ENCODE measurements at places on chromosomes 16 and 17.
A peak's percentile ranks its signal among the peaks of the same experiment; 100 is the strongest.

DNA sequence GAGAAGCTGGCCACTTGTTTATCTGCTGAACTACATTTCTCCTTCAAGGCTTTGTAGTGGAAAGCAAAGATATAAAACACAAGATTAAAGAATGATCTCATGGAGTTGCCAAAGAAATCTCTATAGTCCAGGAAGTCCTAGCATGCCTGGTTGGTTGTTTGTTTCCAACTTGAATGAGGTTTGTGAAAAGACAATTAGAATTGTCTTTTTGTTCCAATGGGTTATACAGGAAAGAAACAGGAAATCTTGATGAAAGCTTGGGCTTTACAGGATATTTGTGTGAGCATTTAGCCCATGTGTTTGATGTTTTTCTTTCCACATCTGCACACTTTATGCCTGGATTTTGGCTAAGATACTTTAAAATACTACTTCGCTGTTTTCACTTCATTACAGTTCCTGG lies 273.4 kb downstream of the CEP112 start:
- DNase-seq, result no peak

GRCh38 chr16:19419698-19420075 lies 2.0 kb downstream of the TMC5 start:
- DNase-seq, result no peak

GRCh38 chr17:6456914-6457687 lies 12.8 kb downstream of the PIMREG start:
- DNase-seq, result no peak

DNA sequence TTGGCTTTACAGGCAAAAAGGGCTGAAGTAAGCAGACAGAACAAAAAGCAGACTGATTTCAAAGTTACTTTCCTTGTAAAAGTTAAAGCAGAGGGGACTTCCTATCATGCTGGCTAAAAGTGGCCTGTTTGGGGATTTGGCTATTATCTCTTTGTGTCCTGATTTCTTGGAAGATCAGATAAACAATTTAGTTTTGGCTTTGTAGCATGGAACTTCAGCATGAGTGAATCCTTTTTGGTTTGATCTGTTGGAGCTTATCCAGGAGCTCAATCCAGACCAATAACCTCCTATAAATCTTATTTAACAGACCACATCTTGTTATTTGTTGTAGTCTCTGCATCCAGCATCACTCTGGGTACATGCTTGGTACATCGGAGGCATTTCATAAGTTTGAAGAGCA lies 8.9 kb upstream of the RNF112 start:
- no peak for DNase-seq

GRCh38 chr17:54947396-54947795 lies 21.1 kb downstream of the COX11 start:
- DNase-seq, result no peak

DNA sequence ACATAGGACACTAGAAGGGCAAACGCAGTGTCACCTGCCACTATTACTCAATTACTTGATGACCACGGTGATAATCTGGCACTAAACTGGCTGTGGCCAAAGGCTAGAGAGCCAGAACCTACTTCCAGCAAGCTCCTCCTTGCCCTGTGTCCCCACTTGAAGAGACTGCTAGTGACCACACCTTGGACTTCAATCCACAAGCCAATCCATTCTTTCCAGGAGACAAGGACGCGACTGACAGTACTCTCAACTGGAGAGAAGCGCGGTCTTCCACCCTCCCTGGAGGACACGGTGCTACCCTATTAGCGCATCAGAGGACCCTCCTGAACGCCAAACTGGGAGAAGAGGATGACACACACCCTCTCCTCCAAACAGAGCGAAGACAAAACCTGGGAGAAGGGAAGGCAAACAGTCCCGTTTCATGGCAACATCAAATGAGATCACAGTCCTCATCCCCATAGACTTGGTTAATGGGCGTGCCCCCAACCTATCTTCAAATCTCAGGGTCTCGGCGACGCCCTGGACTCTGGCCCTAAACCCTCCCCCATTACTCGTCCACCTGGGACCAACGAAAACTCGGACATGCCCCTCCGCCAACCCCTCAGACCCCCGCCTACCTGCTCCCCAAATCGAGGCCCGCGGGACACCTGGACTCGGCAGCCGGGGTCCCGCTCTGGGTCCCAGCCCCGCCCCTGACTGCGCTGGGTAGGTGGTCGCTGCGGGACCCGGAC lies 508 bp downstream of the FLCN start:
- peak; percentile 2 for DNase-seq

DNA sequence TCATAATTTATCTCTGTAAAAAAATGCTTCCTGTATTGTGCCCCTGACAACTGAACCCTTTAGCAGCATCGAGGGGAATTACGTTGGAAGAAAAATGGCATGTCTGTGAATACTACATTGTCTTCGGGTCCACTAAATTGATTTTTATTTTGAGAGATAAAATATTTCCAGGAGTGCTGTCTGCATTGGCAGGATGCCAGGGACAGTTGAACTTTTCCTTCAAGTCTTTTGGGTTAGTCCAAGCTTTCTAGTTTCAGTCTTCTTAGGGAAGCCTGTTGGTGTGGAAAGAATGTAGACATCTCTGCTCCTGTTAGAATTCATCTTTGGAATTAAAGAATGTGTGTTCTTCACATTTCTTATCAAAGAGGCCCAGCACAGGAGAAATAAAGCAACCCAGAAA lies 557.9 kb downstream of the TMEM114 start:
- DNase-seq, result no peak

DNA sequence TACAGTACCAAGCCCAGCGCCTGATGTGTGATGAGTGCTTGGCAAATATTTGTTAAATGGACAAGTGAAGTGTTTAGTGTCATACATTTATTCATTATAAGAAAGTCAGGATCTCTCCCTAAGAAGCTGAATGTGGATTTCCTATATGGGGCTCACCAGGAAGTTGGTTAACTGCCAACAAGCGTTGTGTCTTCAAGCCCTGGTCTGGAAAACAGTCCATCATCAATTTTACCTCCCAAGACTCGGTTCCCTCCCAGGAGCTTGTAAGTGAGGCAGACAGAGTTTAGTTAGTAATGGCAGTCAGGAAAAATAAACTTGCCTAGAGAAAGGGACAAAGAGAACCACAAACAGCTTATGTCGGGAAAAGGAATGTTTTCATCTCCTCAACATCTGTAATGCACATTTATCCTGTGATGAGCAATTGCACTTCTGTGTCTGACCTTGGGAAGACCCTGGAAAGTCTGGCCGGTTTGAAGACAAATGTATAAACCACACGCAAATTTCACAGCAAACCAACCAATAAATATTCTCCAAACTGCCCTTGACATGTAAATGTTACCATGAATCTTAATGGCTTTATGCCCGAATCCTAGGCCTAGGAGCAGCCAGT lies 28.3 kb downstream of the C16orf95 start:
- DNase-seq, result no peak

GRCh38 chr17:7558544-7559319 lies at the start of gene TNFSF13:
Gene TNFSF13 (plus strand): TSS chr17:7558750. CDS start chr17:7559040, 290 bp downstream.
- no peak for DNase-seq

- peak; percentile 12 for DNase-seq
Measured at GRCh38 chr16:47574091-47575054, 113.2 kb downstream of the PHKB start.

GRCh38 chr16:13992976-13993375 lies 73.0 kb downstream of the ERCC4 start:
- DNase-seq, result no peak

- no peak for DNase-seq
Measured at GRCh38 chr17:64075913-64076312, 54.0 kb downstream of the ERN1 start.

DNA sequence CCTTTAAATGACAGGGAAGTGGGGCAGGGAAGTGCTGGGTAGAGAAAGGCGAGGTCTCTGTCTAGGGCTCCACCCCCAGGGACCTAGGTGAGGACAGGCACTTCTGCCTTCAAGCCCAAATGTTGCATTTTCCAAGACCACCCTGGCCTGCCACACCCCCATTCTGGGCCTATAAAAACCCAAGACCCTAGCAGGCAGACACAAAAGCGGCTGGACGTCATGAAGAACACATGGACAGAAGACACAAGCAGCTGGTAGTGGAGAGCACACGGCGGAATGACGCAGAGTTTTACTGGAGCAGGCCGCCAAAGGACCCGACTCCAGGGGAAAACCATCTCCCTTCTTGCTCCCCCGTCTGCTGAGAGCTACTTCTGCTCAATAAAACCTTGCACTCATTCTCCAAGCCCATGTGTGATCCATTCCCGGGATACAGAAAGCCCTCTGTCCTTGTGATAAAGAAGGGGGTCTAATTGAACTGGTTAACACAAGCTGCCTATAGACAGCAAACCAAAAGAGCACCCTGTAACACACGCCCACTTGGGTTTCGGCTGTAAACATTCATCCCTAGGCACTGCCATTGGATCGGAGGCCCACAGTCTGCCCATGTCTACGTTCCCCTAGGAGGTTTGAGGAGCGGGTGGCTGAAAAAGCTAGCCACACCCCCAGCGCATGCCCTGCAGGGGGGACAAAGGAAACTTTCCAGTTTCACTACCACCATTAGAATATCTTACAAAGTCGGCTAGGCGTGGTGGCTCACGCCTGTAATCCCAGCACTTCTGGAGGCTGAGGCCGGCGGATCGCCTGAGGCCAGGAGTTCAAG lies 622.2 kb upstream of the SALL1 start:
- no peak for DNase-seq

- DNase-seq, result no peak
Measured at GRCh38 chr17:50778471-50778870, 11.2 kb upstream of the ANKRD40CL start.

DNA sequence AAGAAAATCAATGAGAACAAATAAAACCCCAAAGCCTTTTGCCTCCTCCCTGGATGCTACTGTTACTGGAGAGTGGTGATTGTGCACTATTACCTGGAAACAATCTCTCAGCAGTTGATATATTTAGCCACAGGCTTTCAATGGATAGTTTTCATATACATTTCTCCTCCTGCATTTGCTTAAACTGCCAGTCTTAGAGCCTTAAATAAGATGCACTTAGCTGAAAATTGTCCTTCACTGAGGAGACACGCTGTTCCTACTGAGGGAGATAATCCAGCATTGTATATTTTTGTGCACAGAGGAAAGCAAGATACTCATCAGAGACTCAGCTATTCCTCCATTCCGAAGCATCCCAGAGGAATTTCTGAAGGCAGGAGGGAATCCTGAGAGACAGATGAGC lies 520.2 kb upstream of the C16orf82 start:
- no peak for DNase-seq

DNA sequence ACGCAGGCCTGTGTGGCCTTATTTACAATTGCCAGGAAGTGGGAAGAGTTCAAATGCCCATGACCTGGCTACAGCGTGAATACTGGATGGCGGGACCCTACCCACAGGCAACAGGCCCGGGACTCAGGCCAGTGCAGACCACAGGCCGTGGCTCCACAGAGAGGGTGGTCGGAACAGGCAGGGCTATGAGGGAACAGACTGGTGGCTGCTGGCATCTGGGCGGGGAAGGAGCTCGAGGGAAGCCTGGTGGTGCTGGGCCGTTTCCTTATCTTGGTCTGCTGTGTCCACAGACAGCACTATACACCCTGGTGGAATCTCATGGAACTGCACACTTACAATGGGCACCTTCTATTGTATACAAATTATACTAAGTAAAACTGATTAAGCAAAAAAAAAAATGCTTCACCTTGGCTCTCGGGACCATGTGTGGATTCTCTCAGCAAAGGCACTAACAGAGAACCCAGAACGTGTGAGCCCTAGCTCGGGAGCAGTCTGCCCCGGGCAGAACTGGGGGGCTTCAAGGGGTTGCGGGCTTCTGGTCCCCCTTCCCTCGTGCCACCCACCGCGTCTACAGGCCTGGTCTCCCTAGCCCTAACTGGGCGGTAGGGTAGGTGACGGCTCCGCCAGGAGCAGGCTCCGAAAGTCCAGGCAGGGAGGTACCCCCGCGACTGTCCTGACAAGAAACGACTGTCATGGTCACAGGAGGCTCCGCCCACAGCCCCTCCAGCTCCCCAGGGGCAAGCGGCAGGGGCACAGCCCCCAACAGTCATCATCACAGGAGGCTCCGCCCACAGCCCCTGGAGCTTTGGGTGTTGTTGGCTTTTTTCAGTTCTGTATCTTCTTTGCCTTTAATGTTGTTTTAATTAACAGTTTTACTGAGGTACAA lies 21.8 kb downstream of the CEP131 start:
- DNase-seq, result peak; percentile 24

GRCh38 chr16:55061126-55061525 lies 130.5 kb downstream of the IRX5 start:
- DNase-seq, result no peak

- DNase-seq, result peak; percentile 87
Measured at GRCh38 chr16:85610446-85611193, 2.5 kb upstream of the GSE1 start.

- DNase-seq, result no peak
Measured at GRCh38 chr17:82399601-82400101, 18.5 kb upstream of the HEXD start.

All from CD4-positive, alpha-beta T cell treated with Interleukin-12 subunit alpha and Interleukin-12 subunit beta, for 1 hour (primary cell).